ENCODE measurements at places on chromosomes 1 and 21.

- no peak for DNase-seq
These were observed 66.6 kb downstream of the DIRAS3 start for GRCh38 chr1:67983867-67984266.

- no peak for DNase-seq
These were observed 602.9 kb upstream of the ADAMTS5 start for GRCh38 chr21:27569831-27570230.

DNA sequence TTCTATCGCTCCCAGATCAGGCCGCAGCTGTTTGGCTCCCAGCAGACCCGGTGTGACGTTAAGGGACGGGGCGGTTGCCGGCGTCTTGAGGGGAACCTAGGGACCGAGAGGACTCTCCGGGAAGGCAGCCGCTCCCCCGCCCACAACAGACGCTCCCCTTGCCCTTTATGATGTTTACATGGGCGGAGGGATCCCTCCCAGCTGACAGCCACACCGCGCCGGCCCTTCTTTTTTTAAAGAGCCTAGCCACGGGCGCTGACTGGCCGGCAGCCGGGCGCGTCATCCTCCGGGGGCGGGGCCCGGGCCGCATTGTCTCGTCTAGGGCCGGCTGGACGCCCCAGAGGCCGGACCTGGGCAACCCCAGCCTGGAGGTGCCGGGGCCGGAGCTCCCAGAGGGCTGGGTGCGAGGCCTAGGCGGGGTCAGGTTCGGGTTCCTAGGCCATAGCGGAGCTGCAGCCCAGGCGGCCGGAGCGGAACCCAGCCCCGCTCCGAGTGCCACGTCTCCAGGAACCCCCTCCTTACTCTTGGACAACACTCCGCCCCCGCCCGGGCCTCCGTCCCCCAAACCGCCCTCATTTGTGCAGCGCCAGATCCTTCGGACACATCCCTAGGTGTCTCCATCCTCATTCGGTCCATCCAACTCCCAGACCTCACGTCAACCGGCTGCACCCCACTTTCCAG lies at the start of gene PCAT6:
Gene PCAT6 (plus strand): TSS at position 340 of the 681 bp plus-strand sequence.
- DNase-seq: peak; percentile 84

GRCh38 chr1:43171312-43171875 lies 696 bp downstream of the EBNA1BP2 start:
- no peak for DNase-seq

- DNase-seq: no peak
These were observed 480 bp downstream of the CADM3 start for GRCh38 chr1:159171688-159172501.

GRCh38 chr1:31122741-31123140 lies 57.2 kb upstream of the PUM1 start:
- no peak for DNase-seq

GRCh38 chr1:53198241-53198651 lies 1.6 kb downstream of the CPT2 start:
- DNase-seq: no peak

DNA sequence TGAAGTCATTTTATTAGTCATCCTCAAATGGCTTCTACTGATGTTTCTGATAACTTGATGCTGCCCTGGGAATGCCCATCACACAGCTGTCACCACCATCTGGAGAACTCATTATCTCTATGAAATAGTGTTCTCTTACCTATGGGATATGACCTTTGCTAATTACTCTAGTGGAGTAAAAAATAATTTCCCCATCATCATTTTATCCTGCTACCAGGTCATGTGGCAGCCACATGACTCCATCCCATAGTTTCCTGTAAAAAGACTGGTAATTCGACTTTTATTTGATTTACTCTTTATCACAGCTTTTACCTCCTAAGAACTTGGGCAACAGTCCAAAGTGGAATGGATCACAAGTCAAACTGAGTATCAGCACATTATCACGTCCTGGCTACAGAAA lies 76.1 kb upstream of the USP25 start:
- DNase-seq: no peak

DNA sequence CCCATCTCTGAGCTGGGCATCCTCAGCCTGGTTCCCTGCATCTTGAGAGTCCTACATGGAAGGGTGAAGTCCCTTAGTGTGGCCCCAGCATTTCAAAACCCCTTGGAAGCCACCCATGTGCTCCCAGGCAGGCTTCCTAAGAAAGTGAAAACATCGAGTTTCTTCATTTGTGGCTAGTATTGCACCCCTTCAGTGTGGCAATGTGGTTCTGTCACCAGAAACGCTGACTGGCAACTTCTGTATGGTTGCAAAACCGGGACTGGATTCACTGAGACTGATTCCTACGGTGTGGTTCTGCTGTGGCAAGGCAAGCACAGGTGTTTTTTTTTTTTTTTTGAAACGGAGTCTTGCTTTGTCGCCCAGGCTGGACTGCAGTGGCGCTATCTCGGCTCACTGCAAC lies 9.0 kb upstream of the IFNGR2 start:
- no peak for DNase-seq

DNA sequence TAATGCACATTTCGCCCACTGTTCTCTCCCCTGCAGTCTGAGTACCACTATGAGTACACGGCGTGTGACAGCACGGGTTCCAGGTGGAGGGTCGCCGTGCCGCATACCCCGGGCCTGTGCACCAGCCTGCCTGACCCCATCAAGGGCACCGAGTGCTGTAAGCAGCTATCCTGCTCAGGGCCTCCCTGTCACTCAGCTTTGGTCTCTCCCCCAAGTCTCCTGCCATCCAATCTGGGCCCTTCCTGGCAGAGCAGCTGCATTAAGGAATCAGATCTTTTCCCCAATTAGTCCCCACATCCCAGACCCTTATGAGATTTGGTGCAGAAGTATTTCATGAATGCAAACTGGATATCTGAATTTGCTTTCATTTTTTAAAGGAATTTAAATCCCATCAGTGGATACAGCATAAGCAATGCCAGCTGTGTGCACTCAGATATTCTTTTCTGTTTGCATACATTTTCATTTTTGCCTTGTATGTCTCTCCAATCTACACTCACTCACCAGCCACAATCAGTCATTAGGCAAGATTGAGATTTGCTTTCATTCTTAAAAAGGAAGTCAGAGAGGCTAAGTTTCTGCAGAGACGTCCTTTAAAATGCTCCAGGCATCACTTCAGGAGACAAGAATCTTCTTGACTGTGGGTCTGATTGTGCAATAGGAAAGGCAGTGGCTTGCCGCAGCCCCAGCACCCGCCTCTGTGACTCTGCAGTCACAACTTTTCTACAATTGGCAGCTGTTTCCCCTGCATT lies 48.1 kb downstream of the ELAPOR1 start:
- DNase-seq: no peak

DNA sequence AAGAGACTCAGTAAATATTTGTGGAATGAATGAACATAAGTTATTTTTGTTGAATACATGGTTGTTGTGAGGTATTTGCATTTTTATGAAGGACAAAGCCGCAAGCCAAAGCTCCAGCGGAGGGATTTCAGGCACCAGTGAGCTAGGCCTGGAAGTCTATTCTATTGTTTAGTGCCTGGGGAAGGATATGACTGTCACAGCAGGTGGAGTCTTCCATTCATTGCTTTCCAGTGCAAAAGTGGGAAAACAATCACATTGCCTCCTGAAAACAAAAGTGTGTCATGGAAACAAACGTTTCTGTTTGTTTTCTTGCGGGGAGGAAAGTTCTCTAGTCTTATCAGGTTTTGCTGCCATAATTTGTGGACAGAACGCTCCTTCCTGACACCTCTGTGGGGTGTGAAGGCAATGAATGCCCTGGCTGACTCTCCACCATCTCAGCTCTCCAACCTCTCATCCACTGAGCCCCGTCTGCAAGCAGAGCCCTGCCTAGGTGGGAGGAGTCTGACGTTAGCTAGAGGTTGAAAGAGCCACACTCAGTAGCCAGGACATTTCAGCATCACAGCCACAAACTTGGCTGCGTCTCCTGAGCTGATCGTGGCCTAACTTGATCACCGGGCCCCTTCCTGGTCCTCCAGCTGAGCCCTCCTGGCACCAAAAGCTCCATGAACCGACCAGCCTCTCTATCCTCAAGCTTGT lies 739.1 kb downstream of the MATN1 start:
- DNase-seq: no peak

DNA sequence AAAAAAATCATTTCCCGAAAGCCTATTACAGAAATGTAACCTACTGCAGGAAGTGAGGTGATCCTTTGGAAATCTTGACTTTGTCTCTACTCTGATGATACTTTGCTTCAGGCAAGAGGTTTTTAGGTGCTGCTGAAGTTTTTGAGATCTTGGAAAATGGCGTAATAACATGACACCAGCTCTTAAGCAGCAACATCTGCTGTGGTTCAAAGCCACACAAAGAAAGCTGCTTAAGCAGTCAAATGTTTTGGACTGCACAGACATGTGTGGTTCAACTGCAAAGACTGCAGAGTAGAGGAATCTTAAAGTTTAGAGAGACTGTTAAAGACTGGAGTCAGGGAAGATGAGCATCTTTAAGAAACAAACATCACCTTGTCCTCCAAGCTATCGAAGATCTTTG lies 139.0 kb downstream of the RASAL2 start:
- no peak for DNase-seq

GRCh38 chr1:234276151-234276788 lies 97.0 kb upstream of the COA6 start:
- no peak for DNase-seq

- DNase-seq: no peak
These were observed 111.5 kb upstream of the APP start for GRCh38 chr21:26282058-26282457.

DNA sequence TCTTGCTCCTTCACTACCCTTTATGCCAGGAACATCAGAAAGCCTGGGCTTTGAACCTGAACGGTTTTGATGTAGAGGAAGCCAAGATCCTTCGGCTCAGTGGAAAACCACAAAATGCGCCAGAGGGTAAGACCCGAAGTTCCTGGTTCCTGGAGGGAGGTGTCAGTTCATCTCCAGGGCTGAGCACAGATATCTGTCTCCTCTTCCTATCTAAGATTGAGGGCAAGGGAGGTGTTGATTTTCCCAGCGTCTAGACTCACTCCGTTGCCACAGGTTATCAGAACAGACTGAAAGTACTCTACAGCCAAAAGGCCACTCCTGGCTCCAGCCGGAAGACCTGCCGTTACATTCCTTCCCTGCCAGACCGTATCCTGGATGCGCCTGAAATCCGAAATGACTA lies 915 bp downstream of the CDC20 start:
- DNase-seq: no peak

DNA sequence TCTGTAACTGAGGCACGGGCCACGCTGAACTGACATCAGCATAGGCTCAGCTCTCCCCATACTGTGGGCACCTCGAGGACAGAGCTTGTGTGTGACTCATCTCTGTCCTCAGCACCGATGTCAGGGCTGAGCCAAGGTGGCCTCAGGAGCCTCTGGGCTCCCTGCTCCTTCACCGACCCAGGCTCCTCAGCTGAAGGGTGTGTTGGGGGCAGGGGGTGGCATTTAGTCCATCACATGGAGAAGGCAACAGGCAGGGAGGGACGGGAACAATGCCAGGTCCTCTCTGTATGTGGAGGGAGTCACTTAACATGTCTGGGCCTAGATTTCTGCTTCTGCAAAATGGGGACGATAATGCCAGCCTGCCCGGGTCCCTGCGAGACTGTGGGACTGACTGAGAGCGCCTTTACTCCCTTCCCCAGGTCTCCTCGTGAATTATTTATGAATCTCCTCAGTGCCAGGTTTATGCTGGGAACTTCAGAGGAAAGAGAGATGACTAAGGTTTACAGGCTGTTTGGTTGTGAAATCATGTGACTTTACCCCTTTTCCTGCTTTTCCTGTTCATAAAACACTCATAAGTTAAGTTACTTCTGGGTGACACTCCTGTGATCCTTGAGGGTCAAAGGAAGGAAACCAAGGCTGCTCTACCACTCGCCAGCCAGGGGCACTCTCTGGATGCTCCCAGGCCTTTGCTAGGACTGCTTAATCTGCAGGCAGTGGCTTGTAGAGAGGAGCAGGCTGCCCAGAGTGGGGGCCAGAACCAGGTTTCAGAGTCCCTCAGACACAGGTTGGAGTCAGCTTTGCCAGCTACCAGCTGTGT lies 16.2 kb downstream of the TTC39A start:
- DNase-seq: no peak

DNA sequence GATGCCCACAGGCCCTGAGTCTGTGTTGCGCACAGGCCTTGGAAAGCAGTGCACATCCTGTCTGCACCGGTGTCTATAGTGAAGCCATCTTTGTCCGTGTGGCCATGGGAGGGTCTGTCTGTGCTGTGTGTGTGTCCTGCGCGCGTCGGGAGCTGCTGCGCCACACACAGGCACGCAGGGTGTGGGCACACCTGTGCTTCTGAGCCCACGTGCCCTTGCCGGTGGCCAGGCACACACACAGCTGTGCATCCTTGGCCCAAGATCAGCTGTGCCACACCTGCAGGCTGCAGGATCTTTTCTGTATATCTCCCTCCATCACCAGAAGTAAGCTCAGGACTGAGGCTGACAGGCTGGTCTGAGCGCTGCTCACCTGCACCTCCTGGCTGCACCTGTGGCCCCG lies 3.2 kb upstream of the SAMD11 start:
- no peak for DNase-seq

DNA sequence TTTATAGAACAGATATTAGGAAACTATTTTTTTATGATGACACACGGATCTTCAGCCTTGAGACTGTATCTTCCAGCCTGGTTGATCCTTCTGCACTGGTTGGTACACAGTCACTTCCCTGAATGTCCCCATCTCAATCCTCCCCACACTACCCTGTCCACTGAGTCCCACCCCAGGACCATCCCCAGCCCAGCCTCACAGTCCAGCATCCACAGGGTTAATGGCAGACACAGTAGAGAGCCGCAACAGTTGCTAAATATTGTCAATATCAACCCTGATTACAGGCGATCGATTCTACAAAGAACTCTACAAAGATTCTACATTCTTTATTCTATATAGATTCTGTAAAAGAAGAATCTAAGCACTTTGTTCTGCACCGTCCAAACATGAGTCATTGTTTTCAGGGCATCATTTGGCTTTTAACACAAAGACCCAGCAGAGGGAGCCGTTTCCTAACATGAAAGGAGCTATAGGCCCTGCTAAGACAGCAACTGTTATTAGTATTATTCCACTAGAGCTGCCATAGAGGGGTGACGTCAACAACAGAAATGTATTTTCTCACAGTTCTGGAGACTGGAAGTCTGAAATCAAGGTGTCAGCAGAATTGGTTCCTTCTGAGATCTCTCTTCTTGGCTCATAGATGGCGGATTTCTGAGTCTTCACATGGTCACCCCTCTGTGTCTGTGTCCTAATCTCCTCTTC lies 30.1 kb upstream of the IFNAR2 start:
- DNase-seq: peak; percentile 31

GRCh38 chr1:10209905-10210810 lies at the start of gene KIF1B:
Gene KIF1B (plus strand): TSS chr1:10210570. CDS start chr1:10232329, 21,759 bp downstream.
- DNase-seq: peak; percentile 84

DNA sequence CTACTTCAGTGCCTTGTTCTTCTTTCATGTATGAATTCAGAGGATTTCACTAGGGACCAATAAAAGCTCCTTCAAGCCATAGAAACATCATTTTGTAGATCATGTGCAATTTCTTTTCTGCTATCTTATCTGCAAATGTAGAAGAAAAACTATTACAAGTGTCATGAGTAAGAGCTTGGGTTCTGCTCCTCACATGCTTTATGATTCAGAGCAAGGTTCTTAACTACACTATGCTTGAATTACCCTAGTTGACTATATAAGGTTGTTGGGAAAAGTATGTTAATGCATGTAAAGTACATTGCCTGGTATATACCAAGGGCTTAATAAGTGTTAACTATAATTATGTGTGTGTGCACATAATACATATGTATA lies 91.4 kb upstream of the S1PR1 start:
- DNase-seq: no peak

All from esophagus squamous epithelium (tissue), 5 donors.